Kidney tubule cell (primary cell): ENCODE measurements at places on chromosomes 3 and 15.
A peak's percentile ranks its signal among the peaks of the same experiment; 100 is the strongest.

- no peak for DNase-seq
Measured at GRCh38 chr15:100125401-100126191, 216.2 kb downstream of the ADAMTS17 start.

- DNase-seq = peak; percentile 42
Measured at GRCh38 chr3:13277860-13278531, 142.1 kb downstream of the NUP210 start.

DNA sequence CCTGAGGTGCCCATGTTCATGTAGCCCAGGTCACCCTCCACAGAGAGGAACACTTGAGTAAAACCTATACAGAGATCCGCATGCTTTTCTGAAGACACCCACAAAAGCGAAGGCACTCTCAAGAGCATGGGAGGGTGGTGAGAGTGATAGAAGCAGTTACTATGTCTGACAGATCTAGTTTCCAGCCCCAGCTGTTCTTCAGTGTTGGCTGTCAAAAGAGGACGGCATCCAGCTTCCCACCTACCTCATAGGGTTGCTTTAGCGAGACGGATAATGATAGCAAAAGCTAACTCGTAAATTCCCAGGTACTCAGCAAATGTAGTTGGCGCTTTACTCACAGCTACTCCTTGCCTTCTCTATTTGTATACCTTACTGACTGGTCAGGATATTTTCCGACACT lies 3.0 kb upstream of the MEX3B start:
- no peak for DNase-seq

DNA sequence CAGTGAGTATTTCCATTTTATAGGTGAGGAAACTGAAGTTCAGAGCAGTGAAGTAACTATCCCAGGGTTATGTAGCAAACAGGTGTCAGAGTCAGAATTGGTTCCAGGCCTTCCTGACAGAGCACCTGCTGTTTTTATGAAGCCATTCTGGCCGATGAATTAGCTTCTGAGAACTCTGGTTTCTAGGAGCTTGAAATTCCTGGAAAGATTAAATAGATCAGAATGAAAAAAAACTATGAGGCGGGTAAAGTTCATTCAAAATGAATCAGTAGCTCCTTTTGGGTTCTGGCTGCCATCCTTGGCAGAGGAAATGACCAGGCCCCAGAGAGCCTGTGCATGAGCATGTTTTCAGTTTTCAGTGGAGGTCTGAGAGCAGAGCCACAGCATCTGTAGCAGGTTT lies 59.3 kb upstream of the CFAP161 start:
- DNase-seq = no peak

DNA sequence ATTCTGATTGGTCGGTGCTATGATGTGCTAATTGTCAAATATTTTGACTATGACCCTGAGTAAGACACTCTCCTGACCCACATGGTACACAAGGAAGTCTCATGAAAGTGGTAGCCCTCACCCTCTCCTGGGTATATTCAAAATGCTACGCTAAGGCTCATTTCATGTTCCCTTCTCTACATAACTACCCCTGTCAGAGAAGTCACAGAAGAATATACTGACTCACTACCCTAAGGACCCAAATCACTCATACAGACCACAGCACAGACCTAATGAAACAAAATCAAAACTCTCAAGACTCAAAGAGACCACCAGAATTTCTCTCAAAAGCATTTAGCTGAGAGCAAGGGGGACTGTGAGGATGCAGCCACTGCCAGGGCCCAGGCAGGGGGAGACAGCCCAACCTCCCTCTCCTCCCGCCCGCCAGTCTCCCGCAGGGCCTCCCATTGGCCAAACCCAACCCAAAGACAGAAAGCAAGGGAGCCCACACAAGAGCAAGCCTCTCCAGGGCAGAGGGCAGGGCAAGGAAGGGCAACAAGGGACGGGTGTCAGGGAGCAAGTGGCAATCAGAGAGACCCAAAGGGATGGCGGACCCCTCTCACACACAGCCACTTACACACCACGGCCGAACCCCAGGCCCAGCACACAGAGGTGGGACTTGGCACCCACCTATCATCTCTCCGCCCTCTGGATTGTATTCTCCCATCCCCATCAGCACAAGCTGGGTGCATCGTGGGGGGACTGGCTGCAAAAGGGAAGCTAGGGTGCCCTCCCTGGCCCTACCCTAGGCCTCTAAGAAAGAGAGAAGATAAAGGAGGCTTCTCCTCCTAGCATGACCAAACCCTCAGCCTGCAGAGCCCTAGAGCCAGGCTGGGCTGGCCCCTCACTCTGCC lies 41.6 kb downstream of the MEGF11 start:
- no peak for DNase-seq

DNA sequence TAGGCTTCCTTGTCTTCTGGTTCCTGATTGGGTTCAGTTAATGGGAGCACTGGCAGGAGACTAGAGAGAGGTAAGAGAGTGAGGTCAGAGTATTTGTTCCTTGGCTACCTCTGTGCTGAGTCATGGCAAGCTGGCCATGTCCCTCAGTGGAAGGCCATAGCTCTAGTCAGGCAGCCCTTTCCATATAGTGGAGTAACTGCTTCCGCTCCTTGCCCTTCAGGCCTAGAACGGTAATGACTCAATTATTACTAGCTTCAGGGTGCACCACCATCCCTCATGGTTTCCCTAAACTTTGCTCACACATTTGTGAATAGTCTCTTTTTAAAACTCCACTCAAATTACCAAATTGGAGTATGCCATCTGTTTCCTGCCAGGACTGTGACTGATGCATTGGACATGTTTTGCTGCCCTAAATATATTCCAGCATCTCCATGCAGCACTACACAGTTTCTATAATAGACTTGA lies 10.5 kb upstream of the ANO10 start:
- peak; percentile 96 for DNase-seq

GRCh38 chr3:44892689-44893088 lies 18.3 kb downstream of the TGM4 start:
- DNase-seq = no peak

DNA sequence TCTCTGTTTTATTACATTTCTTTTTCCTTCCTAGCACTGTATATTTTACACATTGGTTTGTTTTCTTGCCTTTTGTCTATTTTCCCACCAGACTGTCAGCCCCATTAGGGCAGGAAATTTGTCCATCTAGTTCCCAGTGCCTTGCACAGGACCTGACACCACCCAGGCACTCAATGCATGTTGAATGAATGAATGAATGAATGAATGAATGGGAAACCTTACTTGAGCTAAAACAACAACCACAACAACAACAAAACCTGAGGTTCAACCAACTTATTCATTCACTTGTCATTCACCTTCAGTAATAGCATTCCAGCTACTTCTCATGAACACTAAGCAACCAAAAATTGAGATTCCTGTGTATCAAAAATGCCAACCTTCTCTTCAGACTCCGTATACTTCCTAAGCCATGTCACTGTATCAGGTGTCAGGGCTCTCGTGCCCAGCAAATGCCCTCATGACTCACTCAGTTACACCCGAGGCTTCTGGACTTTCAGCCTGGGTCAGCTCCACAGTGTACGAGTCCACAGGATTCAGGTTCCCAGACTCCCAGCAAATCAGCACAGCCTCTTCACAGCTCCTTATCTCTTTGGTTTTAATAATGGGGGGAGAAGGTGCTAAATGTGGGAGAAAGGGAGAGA lies 37.3 kb downstream of the FSD2 start:
- DNase-seq = peak; percentile 45

DNA sequence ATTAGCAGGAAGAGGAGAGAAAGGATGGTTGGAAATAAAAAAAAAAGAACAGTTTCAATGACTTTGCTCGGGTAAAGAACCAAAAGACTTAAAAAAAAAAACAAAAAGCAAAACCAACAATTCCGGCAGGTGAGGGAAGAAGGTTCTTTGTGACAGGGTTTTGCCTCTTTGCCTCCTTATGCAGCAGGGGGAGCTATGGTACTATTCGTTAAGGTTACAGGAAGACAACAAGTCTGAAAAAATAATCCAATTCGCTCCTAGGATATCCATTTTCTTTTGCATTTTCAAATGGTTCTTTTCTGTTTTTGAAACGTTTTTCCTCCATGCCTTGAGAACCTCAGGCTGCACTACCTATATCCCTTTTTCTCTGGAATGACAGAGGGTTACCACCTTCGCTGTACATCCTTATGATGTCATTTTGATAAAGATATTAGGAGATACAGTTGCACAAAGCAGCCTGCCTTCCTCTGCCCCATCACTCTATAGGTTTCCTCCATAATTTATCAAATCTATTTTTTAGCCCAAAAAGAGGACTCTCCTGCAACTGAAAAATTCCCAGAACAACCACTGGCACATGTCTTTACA lies 55.0 kb downstream of the CFAP20DC start:
- peak; percentile 84 for DNase-seq

GRCh38 chr3:107977221-107978130 lies 113.4 kb downstream of the CD47 start:
- DNase-seq = no peak

GRCh38 chr3:107263269-107264021 lies 113.8 kb upstream of the CCDC54 start:
- peak; percentile 3 for DNase-seq

- no peak for DNase-seq
Measured at GRCh38 chr15:59549301-59550185, 62.0 kb upstream of the GCNT3 start.

- DNase-seq = peak; percentile 16
Measured at GRCh38 chr15:52765785-52766184, 24.4 kb downstream of the ONECUT1 start.

GRCh38 chr15:51731549-51732267 lies 5.7 kb downstream of the LYSMD2 start:
- peak; percentile 74 for DNase-seq

GRCh38 chr3:41846850-41847249 lies 115.1 kb downstream of the ULK4 start:
- DNase-seq = no peak

DNA sequence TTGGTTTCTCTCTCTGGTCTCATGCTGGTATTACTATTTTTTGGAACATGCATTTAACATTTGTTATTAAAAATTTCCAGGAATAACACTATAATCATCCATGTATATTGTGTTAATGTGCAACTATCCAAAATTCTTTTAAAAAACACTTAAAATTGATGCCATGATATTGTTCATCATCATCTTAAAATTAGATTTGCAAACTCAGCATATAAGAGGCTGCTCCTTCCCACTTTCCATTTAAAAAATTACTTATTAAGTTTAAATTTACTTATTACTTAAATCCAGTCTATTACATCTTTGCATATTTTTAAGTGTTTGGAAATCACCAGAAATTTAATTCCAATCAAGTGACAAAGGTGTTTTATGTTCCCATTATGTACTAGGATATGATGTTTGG lies 5.8 kb upstream of the ABHD17C start:
- no peak for DNase-seq

GRCh38 chr15:94100863-94101262 lies 130.5 kb upstream of the MCTP2 start:
- DNase-seq = no peak

- no peak for DNase-seq
Measured at GRCh38 chr3:43094851-43095250, 11.0 kb downstream of the POMGNT2 start.

GRCh38 chr15:66755298-66756068 lies 53.4 kb downstream of the SMAD6 start:
- no peak for DNase-seq

GRCh38 chr3:177554895-177555759 lies 357.8 kb upstream of the TBL1XR1 start:
- peak; percentile 63 for DNase-seq

GRCh38 chr3:143439817-143440216 lies 320.2 kb downstream of the CHST2 start:
- DNase-seq = peak; percentile 32

- DNase-seq = no peak
Measured at GRCh38 chr3:69697381-69697780, 41.9 kb upstream of the MITF start.

DNA sequence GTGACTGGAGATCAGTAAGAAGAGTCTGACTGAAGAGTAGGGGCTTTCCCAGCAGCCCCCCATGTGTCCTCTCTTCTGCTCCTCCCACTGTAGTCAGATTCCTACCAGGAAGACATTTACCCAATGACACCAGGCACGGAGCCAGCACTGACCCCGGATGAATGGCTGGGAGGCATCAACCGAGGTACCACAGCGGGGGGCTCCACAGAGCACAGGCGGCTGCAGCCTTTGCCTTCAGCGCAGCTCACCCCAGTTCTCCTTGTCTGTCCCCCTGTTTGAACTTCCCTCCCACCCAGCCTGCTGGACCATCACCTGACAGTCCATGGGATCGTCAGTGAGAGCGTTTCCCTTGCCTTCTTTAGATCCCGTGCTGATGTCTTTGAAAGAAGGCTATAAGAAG lies 101.6 kb downstream of the ANP32A start:
- DNase-seq = no peak

DNA sequence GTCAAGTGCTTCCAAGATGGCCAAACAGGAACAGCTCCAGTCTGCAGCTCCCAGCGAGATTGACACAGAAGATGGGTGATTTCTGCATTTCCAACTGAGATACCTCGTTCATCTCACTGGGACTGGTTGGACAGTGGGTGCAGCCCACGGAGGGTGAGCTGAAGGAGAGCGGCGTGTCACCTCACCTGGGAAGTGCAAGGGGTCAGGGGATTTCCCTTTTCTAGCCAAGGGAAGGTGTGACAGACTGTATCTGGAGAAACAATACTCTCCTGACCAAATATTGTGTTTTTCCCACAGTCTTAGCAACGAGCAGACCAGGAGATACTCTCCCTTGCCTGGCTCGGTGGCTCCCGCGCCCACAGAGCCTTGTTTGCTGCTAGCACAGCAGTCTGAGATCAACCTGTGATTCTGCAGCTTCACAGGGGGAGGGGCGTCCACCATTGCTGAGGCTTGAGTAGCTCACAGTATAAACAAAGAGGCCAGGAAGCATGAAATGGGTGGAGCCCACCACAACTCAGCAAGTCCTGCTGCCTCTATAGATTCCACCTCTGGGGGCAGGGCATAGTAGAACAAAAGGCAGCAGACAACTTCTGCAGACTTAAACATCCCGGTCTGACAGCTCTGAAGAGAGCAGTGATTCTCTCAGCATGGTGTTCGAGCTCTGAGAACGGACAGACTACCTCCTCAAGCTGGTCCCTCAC lies 293.5 kb upstream of the SUCLG2 start:
- peak; percentile 43 for DNase-seq

- no peak for DNase-seq
Measured at GRCh38 chr3:37801966-37802365, 59.7 kb upstream of the CTDSPL start.

GRCh38 chr3:108152274-108152673 lies 61.4 kb upstream of the CD47 start:
- no peak for DNase-seq

DNA sequence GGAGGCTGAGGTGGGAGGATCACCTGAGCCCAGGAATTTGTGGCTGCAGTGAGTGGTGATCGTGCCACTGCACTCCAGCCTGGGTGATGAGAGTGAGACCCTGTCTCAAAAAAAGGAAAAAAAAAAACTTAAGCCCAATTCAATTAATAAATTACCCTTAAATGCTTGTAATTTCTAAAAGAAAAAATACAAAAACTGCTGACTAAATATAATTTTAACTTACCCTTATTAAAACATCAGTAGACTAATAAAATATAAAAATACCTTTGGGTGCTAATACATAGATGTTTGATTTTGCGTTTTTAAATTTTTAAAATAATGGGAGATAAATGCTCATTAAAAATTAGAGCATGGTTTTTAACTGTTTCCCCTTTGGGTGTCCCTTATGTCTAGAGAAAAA lies 17.5 kb upstream of the SLC25A26 start:
- DNase-seq = no peak

GRCh38 chr3:105365081-105365390 lies 1.7 kb upstream of the ALCAM start:
- DNase-seq = peak; percentile 81

GRCh38 chr15:71888797-71889196 lies 78.4 kb downstream of the NR2E3 start:
- DNase-seq = no peak
